Effector memory CD4-positive, alpha-beta T cell (primary cell): ENCODE measurements at places on chromosomes 16 and 17.

DNA sequence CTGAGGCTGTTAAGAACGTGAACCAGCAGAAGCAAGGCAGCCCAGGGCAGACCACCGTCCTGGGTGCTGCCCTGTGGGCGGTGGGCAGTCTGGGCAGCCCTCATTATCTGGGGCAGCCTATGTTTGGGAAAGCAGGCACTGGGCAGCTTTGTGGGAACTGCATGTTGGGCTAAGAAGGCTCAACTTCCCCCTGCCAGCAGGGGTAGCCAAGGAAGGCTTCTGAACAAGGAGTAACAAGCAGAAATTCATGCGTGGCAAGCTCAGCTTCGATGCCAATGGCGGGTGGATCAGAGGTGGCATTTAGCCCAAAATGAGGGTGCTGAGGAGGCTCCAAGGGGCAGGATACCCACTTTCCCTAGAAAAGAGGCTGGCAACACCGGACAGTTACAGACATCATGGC is 42.7 kb upstream of the METRNL start:
- no peak for DNase-seq

DNA sequence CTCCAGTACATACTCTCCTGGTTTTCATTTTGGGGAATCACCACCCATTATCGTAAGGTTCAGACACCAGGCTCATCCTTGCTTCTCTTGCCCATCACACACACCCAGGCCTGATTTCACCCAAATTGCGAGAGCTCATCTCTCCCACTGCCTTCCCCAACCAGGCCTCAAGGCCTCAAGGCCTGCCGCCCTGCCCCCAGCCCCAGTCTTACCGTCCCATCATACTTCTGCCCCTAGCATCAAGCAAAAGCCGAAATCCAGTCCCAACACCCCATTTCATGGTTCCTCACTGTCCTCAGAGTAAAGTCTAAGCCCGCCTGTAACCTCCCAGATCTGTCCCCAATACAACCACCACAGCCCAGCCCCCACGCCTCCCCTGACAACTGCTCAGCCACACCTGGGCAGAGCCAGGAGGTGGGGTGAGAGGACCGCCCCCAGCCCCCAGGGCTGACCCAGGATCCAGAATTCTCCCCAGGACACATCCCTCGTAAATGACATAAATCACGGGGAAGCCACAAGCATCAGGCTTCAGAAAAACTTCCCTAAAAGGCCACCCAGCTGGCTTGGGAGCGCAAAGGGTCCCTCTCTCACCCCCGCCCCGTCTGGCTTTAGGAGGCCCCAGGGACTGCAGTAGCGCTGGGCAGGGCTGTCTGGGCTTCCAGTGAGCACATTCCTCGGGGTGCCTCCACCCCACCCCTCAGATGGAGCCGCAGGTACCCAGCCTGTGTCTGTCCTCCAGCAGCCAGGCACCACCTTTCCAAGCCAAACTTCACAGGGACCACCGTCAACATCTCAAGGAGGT is 9.6 kb upstream of the P2RX1 start:
- no peak for DNase-seq

GRCh38 chr16:77647726-77648125 is 74.6 kb upstream of the NUDT7 start:
- no peak for DNase-seq

DNA sequence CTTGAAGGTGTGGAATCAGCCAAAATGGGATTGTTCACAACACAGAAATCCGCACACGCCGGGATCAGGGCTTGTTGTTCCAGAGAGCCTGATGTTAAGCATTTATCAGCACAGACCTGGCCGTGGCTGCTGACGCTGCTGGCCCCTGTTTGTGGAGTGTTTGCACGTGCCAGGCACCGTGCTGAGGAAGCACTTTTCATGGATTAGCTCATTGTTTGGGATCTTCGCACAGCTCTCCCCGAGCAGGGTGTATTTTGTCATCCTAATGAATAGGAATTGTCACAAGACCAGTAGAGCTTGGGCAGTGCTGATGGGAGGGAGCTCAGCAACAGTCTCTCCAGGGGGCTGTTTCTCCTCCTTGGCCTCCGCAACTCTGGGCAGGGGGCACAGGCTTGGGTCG is 160.4 kb upstream of the PLCG2 start:
- DNase-seq, result no peak

GRCh38 chr17:8631554-8631877 is 991 bp upstream of the MYH10 start:
- no peak for DNase-seq

- no peak for DNase-seq
Measured at GRCh38 chr16:75519175-75519574, 16.7 kb downstream of the CHST5 start.

GRCh38 chr17:82756166-82756565 is 4.3 kb downstream of the TBCD start:
- no peak for DNase-seq

- DNase-seq, result peak; percentile 45
Measured at GRCh38 chr17:65099941-65100315, 37.2 kb upstream of the RGS9 start.

DNA sequence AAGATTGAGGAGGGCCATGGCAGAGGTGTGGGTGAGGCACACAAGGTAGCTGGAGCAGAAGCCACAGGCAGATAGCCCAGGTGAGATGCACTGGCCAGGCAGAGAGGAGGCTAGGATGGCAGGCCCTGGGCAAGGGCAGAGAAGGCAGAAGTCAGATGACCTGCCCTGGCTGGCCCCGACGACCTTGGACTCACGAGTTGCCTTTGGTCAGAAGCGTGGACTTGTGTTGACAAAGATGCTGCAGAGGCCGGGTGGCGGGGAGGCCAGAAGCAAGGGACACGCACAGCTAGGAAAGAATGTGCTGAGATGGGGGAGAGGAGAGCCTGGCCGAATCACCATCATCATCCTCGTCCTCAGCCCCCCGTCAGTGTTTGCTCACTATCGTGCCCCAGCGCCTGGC is 123.7 kb downstream of the RBFOX3 start:
- DNase-seq, result no peak

GRCh38 chr16:31132303-31132979 is 3.1 kb downstream of the PRSS8 start:
- no peak for DNase-seq

DNA sequence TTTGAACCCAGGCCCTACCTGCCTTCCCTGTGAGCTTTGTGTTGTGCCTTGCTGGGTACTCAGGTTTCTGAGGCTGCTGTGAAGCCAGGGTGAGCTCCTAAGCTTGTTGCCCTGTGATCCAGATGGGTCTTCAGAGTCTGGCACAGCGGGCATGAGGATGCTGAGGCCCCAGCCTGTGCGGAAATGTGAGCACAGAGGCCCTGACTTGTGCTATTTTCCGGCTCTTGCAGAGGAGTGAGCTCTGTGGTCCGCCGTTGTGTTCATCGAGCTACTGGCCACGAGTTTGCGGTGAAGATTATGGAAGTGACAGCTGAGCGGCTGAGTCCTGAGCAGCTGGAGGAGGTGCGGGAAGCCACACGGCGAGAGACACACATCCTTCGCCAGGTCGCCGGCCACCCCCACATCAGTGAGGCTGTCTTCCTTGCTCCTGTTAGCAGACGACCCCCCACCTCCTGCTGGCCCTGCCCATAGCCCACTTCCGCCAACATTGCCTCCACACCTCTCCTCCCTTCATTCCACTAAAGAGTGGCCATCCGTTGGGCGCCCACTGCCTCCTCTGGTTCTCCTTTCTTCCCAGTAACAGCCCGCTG is 2.7 kb downstream of the PHKG2 start:
- no peak for DNase-seq

DNA sequence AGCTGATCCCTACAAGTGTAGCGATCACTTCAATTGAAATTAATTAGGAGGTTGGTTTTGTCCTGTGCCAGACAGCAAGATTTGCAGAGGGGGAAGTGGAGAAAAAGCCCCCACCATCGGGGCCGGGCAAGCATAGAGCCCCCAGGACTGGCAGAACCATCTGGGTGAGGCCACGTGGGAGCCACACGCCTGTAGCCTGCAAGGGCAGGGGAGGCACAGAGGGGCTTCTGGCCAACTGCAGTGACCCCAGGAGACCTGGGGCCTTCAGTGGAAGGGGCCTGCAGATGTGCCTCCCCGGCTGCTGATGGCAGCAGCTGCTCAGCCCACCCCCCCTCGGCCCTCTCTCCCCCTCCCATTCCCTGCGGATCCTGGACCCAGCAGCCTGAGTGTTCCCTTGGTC is 54.1 kb downstream of the BAHCC1 start:
- no peak for DNase-seq

DNA sequence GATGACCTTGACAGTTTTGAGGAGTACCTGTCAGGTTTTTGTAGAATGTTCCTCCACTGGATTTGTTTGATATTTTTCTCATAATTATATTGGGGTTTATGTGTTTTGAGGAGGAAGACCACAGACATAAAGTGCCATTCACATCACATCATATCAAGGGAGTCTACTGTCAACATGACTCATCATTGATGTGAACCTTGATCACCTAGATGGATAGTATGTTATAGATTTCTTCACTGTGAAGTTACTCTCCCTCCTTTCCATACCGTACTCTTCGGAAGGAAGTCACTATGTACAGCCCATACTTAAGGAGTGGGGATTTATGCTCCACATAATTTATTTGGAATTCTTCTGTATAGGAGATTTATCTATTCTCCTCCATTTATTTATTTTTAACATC is 23.2 kb downstream of the PRSS54 start:
- DNase-seq, result no peak

DNA sequence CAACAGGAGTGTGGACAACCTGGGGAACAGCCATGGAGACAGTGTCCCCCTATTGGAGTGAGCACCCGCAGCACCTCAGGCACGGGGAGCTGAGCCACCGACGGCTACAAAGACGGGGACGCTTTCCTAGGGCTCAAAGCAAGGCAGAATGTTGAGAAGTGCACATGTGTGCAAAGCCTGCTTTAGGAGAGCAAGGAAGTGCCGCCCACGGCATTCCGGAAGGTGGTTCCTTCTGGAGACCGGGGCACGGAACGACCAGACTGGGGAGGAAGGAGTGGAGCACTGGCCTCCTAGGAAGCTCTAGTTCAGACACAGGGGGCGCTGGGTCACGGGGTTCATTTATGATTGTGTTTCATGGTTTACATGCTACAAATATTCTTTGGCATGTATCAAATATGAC is 52.2 kb downstream of the TBC1D16 start:
- no peak for DNase-seq

GRCh38 chr17:41824086-41824485 is 11.3 kb downstream of the FKBP10 start:
- DNase-seq, result no peak

GRCh38 chr17:58710948-58711552 is 18.6 kb downstream of the RAD51C start:
- no peak for DNase-seq

DNA sequence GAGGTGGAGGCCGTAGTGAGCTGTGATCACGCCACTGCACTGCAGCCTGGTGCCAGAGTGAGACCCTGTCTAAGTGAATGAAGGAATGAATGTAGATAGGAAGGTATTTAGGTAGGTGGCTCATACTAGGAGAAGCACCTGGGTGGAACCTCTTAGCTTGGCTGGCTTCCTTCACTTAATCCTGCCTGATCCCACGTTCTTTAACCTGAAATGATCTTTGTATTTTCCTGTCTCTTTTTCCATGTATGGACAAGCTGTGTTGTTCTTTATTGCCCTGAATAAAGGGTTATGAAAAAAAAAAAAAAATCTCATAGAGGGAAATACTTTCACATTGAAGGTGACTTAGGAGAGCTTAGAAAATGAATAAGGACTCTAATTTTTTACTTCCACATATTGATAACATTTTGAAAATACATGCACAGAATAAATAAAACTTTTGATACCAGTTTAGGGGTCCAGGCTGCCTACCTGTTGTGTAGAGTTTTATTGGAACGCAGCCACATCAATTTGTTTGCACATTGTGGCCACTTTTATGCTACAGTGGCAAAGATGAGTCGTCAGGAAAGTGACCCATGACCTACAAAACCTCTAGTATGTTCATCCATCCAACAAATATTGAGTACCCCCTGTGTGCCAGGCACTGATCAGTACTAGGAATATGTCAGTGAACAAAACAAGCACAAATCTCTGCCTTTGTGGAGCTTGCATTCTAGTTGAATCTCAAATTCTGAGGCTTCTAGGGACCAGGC is 44.6 kb downstream of the VPS35L start:
- DNase-seq, result no peak

- DNase-seq, result no peak
Measured at GRCh38 chr17:4858068-4858881, 25.1 kb downstream of the MINK1 start.

DNA sequence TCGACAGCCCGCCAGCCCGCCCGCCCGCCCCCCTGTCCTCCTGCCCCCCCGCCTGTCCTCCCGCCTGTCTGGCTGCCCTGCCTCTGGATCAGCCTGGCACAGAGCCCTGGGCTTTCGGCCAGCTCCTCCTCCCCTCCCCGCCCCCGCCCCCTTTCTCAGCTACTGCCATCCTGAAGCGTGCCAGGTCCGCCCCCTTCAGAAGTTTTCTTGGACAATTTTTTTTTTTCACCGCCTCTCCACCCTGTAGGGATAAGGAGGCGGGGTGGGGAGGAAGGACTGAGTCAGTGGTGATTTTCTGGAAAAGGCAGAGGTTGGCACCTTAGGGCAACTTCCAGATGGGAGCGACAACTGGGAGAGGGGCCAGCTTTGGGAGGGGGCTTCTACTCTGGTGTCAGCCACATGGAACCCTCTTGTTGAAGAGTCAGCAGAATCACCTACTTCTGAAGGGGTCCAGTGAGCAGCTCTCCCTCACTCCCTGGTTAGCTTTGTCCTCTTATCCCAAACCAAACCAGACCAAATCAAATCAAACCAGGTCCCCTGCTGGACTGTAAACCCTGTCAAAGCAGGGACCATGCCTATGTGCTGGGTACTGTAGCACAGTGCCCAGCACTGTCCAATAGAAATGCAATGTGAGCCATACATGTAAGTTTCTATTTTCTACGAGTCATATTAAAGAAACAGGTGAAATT is 19.7 kb downstream of the IGF2BP1 start:
- no peak for DNase-seq

- no peak for DNase-seq
Measured at GRCh38 chr17:46159686-46160085, 33.5 kb downstream of the KANSL1 start.

GRCh38 chr16:56048425-56049105 is 142.7 kb upstream of the GNAO1 start:
- no peak for DNase-seq

- no peak for DNase-seq
Measured at GRCh38 chr16:6993544-6993943, 339.1 kb upstream of the RBFOX1 start.

- no peak for DNase-seq
Measured at GRCh38 chr17:80363120-80363515, 51.8 kb upstream of the ENDOV start.

DNA sequence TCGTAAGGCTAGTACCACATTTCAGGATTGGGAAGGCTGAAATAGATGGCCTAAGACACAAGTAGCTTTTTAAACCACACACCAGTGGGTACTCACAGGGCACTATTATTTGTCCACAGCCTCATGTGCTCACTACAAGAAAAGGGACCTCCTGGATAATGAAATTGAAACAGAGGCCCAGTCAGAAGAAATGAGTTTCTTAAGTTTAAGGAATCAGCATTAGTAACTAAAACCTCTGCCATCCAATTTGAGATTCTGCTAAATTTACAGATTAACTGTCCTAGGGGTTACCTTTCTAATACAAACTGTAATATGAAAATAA is 3.0 kb downstream of the USP7 start:
- no peak for DNase-seq
